ENCODE measurements at places on chromosomes 6 and 20.

- no peak for DNase-seq
Observed at GRCh38 chr20:32511358-32512046, 73.6 kb downstream of the NOL4L start.

- no peak for DNase-seq
Observed at GRCh38 chr6:165662749-165663376, at the start of gene PDE10A. Gene PDE10A, minus strand, starts transcription at chr6:165663241. Its CDS starts 430 bp downstream, at chr6:165662811.

GRCh38 chr6:139161817-139162284, 27.0 kb downstream of the HECA start:
- DNase-seq = no peak

- DNase-seq = no peak
Observed at GRCh38 chr6:157877573-157878438, 54.8 kb downstream of the SNX9 start.

DNA sequence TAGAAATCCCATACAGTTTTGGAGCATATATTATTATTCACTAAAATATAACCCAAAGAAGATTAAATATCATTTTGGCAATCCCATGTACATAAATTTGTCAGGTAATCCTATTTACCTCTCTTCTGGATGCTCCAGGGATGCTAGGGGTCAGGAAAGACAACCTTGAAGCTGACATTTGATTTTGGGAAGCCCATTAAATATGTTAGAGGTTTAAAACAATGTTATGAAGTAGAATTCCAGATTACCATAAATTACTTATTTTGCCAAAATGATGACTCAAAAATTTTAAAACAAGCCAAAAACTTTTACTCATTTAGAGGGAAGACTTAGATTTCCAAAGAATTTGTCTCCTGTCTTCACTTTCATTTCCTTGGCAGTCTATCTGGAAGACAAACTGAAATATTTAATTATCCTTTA, 9.2 kb upstream of the IL22RA2 start:
- DNase-seq = no peak

- DNase-seq = no peak
Observed at GRCh38 chr6:3725145-3726047, 26.1 kb downstream of the PXDC1 start.

GRCh38 chr6:16928387-16928786, 167.1 kb upstream of the ATXN1 start:
- DNase-seq = no peak

All from stimulated activated CD8-positive, alpha-beta memory T cell treated with anti-CD3 and anti-CD28 coated beads, Interleukin-15, amount 100 ng/mL, for 24 hours (primary cell).